ENCODE measurements at places on chromosomes 3 and 15.
A peak's percentile ranks its signal among the peaks of the same experiment; 100 is the strongest.

DNA sequence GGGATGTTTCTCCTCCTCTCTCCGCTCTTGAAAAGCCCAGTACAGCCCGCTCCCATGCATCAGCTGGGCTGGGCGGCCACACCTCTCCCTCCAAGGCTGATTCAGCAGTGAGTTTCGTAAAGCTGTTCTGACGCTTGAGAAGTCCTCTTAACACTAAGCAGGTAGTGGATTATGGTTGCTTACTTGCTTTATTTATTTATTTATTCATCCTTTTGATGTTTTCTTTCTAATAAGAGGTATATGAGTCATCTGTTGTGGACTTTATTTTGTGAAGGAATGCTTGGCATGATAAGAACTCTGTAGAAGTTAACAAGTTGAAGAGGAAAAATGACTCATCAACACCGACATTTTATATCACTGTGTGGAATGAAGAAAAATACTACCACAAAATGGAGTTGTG, 285.0 kb downstream of the SQOR start:
- DNase-seq = no peak

GRCh38 chr3:67587811-67588210, 66.6 kb downstream of the SUCLG2 start:
- no peak for DNase-seq

GRCh38 chr15:36958606-36959005, 141.7 kb downstream of the MEIS2 start:
- DNase-seq = no peak

DNA sequence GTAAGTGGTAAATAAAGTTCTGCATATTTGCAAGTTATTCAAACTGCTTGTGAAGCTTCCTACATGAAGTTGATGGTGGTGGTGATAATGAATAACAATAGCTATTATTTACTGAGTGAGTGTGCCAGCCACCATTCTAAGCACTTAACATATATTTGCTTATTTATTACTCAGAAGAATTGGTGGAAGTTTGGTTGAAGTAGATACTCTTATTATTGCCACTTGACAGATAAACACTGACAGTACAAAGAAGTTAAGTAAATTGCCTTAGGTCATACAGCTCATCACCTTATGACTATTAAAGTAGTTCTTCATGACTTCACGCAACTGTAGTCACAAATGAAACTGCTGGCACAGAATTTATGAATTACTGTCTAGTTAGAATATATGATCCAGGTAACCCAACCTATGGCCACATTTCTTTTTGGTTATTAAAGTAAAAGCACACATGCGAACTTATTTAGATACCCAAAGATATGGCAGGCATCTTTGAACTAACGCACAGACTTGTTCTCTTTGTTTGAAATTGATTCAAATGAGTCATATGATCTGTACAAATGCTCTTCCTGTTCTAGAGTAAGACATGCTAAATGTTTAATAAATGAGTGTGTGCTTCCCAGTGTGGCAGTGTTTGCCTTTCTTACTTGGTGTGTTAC, 99.8 kb upstream of the NR2F2 start:
- DNase-seq = no peak

GRCh38 chr3:58640700-58641372, 25.7 kb downstream of the FAM3D start:
- peak; percentile 18 for DNase-seq

- DNase-seq = peak; percentile 96
Observed at GRCh38 chr3:128680603-128681368, 30.2 kb upstream of the RPN1 start.

- DNase-seq = no peak
Observed at GRCh38 chr3:107882261-107882660, 208.6 kb downstream of the CD47 start.

DNA sequence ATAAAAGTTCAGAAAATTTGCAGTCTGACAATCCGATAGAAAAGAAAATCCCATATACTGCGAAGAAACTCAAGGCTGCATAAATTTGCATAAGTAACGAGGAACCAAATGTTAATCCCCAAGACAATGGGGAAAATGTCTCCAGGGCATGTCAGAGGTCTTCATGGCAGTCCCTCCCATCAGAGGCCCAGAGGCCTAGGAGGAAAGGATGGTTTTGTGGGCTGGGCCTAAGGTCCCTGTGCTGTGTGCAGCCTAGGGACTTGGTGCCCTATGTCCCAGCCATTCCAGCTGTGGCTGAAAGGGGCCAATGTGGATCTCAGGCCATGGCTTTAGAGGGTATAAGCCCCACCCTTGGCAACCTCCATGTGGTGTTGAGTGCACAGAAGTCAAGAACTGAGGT, 21.3 kb upstream of the CCR4 start:
- DNase-seq = no peak

DNA sequence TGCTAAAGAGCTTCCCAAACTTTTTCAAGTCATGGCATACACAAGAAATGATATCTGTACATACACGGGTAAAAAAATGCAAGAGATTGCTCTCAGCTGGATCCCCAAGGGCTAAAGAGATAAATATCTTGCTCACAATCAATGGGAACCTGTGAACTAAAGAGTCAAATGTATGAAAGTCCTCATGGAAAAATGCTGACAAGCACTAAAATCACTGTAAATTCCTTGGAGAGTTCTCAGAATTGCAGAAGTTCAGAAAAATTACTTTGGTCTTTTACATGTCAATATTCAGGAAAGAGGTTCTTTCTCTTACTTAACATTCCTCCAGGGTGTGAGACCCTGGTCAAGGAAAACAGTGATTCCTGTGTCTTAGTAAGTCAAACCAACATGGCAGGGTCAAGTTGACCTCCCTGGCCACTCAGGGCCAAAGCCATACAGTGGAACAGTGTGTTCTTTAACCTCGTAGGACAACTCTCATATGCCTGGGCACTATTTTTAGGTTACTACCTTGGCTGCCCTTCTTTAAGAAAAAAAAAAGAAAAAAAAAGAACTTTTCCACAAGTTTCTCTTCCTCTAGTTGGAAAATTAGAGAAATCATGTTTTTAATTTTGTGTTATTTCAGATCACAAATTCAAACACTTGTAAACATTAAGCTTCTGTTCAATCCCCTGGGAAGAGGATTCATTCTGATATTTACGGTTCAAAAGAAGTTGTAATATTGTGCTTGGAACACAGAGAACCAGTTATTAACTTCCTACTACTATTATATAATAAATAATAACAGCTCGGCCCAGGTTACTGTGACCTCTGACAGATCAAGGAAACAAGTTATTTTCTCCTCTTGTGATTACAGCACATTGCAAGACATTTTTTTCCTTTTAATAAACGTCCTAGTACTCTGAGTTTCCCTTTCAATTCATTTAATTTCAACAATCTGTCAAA, 12.5 kb downstream of the SSR3 start:
- no peak for DNase-seq

GRCh38 chr15:88127432-88127790, 129.1 kb downstream of the NTRK3 start:
- no peak for DNase-seq

DNA sequence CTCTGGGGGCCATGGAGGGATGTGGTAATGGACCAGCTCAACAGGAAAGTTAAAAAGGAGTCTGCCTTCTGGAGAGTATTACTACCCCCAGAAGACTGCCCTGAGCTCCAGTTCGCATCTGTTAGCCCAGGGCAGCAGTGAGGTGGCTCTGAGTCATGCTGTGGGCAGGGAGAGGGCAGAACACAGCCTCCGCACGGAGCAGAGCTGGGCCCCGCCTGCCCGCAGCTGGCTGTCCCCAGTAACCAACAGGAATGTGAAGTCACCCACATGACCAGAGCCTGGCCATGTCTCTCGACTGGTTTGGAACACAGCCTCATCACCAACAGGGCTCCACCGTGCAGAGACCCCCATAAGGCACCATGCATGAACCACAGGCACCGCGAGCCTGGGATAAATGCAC, 62.1 kb downstream of the CYFIP1 start:
- no peak for DNase-seq

DNA sequence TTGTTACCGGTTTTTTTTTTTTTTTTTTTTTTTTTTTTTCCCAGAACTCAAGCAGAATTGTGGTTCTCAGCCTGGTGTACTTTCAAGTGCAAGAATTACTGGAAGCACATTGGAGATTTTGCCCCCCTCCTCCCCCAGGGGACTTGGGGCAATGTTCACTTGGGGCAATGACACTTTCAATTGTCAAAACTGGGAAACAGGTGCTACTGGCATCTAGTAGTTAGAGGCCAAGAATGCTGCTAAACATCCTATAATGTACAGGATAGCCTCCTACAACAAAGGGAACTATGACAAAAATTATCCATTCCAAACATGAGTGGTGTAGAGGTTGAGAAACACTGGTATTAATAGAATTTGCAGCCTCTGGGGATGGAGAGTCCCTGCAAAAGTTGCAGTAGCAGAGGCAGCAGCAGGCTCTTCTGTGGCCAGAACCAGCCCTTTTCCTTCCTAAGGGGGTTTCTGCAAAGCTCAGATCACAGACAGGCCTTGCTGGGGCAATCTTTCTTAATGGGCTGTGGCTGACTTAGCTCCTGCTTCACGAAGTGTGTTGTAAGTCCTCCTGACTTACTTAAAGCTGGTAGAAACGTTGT, 144.3 kb upstream of the MRPS22 start:
- DNase-seq = no peak

DNA sequence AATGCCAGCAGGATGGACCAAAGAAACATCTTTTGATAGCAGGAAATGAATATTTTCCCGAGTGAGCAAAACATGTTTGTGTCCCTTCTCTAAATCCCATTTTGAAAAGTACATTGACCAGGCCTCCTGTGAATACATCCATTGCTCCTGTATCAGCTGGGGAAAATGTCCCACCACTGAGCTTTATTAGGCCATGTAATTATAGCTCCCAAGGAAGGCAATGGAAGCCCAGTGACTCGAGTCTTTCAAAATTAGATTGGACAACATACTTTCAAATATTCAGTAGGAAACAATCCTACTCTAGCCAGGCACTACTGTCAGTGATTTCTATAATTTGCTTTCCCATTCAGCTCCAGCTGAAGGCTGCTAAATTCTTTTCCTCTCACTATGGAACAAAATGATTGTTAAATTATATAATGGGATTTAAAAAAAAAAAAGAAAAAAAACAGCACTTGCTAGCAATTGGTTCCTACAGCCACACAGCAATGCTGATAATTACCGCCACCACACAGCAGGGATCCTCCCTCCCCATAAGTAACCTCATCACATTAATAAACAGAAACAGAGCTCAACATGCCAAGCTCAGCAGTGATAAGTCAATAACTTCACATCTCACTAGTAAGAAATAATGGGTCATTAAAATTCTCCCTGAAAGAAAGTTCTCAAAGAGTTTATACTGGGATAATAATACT, 172.4 kb upstream of the SLC2A2 start:
- no peak for DNase-seq

GRCh38 chr3:116897382-116897781, 187.8 kb downstream of the TUSC7 start:
- no peak for DNase-seq

DNA sequence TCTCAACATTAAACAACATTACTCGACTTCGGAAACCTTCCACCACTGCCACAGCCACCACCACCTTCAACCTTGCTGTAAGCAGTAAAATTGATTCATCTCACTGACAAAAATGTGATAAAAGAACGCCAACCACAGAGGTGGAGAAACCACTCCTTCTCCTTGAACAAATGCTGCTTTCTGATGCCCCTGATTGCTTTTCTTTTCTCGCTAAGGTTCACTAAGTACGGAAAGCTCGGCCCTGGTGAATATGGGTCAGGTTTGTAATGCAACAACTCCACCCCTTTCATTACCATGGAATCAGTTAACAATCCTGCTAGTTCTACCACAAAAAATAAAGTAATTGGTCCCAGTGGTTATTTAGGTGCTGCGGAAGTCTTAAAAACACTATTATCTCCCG, 44.9 kb downstream of the MEIS2 start:
- no peak for DNase-seq

- DNase-seq = no peak
Observed at GRCh38 chr3:66048051-66048395, 9.3 kb upstream of the MAGI1 start.

- DNase-seq = no peak
Observed at GRCh38 chr3:185764163-185764979, 60.5 kb downstream of the IGF2BP2 start.

- DNase-seq = no peak
Observed at GRCh38 chr15:92869263-92869940, 30.7 kb upstream of the CHD2 start.

GRCh38 chr3:69998759-69999139, 784 bp upstream of the SAMMSON start:
- DNase-seq = no peak

DNA sequence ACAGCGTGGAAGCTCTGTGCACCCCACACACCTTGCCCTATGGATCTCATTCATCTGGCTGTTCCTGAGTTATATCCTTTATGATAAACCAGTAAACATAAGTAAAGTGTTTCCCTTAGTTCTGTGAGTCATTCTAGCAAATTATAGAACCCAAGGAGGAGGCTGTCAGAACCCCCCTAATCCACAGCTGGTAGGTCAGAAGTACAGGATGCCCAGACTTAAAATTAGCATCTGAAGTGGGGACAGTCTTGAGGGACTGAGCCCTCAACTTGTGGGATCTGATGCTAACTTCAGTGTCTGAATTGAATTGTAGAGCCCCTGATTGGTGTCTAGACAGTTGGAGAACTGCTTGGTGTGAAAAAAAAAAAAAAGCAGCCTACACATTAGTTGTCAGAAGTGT, 75.1 kb downstream of the B3GNT5 start:
- no peak for DNase-seq

DNA sequence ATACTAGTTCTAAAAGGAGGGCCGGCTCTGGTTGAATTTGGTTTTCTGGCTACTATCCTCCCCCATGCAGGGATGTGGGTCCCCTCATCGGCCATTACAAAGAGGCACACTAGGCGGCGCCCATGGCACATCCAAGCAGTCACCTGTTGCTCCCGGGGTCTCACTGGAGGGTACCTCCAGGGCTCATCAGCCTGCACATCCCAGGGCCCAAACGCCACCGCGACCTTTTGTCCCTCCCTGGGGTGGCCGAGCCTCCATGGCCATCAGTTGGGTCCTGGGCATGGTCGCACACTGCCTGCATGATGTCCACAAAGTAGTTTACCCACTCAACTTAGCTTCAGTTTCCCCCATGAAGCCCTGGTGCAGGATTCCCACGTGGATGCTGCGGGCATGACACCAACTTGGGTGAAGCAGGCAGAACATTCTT, 28.3 kb downstream of the IDH3A start:
- DNase-seq = no peak

GRCh38 chr3:35789042-35789831, 149.9 kb downstream of the ARPP21 start:
- no peak for DNase-seq

- no peak for DNase-seq
Observed at GRCh38 chr15:49055630-49056029, 9.4 kb upstream of the SECISBP2L start.

DNA sequence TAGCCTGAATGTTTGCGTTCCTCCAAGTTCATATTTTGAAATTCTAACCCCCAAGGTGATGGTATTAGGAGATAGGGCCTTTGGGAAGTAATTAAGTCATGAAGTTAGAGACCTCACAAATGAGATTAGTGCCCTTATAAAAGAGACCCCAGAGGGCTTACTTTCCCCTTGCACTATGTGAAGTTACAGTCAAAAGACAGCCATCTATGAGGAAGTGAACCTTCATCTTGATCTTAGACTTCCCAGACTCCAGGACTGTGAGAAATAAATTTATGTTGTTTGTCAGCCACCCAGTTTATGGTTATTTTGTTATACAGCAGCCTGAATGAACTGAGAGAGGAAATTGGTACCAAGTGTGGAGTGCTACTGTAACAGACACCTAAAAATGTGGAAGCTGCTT, 74.4 kb downstream of the DAPK2 start:
- DNase-seq = no peak

GRCh38 chr15:58431221-58432149, at the start of gene LIPC:
TSS of gene LIPC (plus strand) at chr15:58431991. CDS start at chr15:58432033, 42 bp downstream.
- no peak for DNase-seq

Measured in stimulated activated CD4-positive, alpha-beta T cell treated with anti-CD3 and anti-CD28 coated beads, Interleukin-4, amount 100 ng/mL, for 4 hours (primary cell).